ENCODE measurements at places on chromosomes 16 and 17.

DNA sequence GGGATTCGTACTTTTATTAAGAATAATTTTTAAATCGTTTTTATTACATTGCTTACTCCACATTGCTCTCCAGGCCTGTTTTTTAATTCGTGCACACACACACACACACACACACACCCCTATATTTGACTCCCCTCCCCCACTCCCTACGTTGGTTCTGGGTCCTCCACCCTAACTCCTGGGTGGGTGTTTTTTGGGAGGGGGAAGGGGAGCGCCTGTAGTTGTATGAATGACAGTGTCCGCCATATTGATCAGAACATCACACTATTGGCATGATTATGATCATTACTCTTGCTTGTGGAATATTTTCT lies 1.3 kb downstream of the GNAO1 start:
- DNase-seq: no peak

GRCh38 chr17:58508341-58509067 lies 5.9 kb downstream of the MTMR4 start:
- no peak for DNase-seq

DNA sequence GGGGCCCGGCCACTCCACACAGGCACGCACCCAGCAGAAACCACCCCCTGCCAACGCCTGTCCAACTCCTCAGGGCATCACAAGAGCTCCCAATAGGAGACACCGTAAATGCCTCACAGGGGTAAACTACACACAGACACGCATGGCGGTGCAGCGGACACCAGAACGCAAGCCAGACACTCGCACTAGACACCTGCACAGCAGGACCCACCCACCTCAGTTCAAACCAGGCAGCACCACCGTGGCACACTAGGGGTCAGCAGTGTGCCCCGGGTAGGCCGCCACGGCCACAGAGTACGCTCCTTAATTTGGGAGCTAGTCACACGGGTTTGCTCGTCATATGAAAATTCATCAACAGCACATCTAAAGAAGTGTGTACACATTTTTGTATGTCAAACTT lies 3.4 kb downstream of the SLC38A10 start:
- no peak for DNase-seq

DNA sequence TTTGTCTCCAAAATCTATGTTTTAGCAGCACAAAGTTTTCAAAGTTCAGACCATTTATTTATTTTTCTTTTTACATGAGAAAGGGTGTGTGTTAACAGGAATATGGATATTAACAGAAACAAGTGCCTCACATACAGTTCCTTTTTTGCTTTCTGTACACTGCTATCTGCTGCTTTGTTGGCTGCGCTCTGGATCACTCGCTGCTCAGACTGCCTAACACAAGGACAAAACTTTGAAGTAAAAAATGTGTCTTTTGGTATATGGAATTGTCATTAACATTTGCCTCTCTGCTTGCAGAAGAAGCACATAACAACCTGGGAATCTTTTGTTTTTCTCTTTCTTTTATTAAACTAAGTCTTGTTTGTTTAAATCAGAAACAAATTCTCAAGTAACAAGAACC lies 262.8 kb downstream of the ZFHX3 start:
- DNase-seq: no peak

DNA sequence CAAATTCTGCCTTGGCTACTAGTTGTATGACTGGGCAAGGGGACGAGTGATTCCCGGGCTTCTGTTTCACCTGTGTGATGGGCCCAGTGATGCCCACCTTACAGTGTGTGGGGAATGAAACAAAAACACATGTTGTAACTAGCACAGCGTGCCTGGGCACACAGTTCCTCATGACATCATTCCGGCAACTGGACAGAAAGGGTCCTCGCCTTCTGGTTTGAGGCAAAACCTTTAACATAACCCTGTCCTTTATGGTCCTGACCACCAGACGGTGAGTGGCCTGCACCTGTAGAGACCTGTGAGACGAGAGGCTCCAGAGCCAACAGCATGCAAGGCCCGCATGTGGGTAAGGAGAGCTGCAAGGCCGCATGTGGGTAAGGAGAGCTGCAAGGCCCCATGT lies 7.7 kb upstream of the SLC38A8 start:
- no peak for DNase-seq

- no peak for DNase-seq
Observed at GRCh38 chr16:57527027-57527426, 9.3 kb downstream of the CCDC102A start.

DNA sequence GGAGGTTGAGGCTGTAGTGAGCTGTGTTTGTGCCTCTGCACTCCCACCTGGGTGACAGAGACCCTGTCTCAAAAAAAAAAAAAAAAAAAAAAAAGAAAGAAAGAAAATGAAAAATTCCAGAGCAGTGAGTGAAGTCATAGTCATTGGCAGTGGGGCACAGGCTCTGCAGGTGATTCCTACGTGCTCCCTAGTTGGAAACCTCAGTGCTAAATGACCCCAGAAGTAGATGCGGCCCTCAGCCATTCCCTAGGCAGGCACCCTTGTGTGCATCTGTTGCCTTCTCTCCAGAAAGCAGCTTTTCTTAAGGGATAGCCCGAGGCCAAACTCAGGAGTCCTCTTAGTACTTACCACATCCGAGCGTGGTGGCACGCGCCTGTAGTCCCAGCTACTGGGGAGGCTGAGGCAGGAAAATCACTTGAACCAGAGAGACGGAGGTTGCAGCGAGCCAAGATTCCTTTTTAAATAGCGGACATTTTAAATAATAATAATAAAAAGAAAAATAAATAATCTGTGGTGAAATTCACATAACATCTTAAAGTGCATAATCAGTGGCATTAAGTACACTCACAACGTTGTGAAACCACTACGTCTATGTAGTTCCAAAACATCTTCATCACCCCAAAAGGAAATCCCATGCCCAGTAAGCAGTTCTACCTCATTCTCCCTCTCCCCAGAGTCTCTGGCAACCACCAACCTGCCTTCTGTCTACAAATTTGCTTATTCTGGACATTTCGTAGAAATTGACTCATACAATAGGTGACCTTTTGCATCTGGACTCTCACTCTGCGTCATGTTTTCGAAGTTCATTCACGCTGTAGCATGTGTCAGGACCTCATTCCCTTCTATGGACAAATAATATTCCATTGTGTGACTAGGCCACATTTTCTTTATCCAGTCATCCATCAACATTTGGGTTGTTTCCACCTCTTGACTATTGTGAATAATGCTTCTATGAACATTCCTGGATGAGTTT lies 12.5 kb upstream of the SPHK1 start:
- no peak for DNase-seq

DNA sequence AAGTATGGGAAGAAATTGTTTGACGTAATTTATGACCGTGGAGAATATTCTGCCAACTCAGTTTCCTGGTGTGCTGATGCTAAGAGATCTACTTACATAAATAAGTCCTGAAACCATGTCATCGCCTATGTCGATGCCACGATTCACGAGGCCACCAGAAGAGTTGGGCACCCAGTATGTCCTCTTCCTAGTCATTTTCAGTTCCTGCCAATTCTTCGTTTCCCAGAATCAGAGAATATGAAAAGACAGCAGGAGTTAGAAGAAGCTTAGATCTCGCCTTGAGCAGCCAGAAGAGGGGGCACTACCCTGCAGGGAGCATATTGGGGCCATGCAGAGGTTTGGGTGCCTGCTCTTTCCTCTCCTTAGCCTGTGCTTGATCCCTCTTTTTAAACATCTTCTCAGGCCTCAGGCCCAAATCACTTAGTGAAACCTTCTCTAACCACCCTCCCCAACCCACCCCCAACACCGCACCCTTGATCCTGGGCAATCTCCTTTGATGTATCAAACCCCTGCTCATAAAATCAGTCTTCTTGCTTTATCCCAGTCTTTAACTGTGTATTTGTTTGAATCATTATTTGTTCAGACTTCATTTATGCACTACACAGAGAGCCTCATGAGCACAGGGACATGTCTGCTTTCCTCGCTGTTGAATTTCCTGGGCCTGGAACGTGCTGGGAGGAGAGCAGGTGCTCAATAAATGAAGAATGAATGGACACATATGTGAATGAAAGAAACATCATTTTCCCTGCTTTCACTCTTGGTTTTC lies 12.2 kb upstream of the LONP2 start:
- no peak for DNase-seq

DNA sequence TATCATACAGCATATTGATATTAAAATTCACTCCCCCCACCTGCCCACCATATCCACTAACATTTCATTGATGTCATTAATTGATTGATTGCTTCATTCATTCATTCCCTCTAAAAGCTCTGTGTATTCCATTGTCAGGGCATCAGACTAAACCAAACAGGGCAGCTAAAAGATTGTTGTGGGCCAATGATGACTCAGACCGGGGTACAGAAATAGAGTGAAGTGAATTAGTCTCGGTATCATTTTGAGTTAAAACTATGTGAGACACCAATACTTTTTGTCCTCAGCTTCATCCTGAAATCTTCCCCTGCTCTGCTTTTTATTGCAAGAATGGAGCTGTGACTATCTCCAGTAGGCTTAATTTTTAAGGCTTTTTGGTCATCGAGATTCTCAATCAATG lies 868.3 kb downstream of the CDH11 start:
- no peak for DNase-seq

- peak; percentile 39 for DNase-seq
Observed at GRCh38 chr16:76681296-76681695, 404.1 kb downstream of the CNTNAP4 start.

DNA sequence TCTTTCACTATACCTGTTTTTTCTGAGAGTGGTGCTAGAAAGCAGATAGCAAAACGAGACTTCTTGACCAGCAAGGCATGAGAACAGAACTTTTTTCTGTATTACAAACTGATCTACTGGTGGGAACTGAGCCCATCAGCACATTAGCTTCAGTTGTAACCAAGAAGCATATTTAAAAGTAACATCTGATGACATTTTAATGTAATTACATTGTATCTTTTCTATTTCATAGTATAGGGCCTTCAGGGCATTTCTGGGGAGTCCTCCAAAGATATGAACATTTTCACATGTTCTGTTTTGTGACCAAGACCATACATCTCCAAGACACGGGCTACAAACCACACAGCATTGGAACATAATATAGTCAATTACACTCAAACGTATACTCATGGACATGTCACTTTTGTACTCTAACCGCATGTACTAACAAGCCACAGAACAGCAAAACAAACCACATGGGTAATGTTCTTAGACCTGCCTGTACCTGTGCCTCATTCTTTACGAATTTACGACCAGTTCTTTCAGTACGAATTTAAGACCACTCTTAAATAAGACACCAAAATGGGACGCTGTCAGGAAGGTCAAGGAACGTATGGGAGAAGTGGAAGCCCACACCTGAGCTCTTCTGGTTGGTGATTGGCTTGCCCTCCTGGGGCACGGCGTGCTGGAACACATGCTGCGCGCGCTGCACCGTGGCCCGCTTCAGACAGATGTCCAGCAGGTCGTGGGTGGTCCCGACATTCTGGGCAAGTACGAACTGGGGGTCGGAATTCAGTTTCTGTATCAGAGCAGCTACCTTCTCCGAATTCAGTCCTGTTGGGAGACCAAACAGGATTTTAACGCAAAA lies 825 bp downstream of the BLMH start:
- DNase-seq: no peak

GRCh38 chr17:27743281-27743885 lies 56.9 kb downstream of the NOS2 start:
- DNase-seq: no peak

- no peak for DNase-seq
Observed at GRCh38 chr17:80070375-80071115, 30.8 kb upstream of the GAA start.

DNA sequence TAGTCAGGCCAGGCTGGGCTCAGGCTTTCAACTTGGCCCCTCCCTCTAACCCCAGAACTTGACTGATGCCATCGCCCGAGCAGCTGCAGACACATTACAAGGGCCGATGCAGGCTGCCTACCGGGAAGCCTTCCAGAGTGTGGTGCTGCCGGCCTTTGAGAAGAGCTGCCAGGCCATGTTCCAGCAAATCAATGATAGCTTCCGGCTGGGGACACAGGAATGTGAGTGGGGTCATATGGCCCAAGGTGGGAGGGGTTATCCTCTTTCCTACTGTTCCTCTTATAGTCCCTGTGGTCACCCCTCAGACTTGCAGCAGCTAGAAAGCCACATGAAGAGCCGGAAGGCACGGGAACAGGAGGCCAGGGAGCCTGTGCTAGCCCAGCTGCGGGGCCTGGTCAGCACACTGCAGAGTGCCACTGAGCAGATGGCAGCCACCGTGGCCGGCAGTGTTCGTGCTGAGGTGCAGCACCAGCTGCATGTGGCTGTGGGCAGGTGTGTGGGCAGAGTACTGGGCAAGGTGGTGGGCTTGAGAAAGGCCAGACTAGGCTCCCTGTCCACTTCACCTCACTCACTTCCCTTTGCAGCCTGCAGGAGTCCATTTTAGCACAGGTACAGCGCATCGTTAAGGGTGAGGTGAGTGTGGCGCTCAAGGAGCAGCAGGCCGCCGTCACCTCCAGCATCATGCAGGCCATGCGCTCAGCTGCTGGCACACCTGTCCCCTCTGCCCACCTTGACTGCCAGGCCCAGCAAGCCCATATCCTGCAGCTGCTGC lies 2.1 kb upstream of the NRN1L start:
- DNase-seq: peak; percentile 17

GRCh38 chr17:74738051-74738996 lies 1.3 kb downstream of the RAB37 start:
- DNase-seq: no peak

DNA sequence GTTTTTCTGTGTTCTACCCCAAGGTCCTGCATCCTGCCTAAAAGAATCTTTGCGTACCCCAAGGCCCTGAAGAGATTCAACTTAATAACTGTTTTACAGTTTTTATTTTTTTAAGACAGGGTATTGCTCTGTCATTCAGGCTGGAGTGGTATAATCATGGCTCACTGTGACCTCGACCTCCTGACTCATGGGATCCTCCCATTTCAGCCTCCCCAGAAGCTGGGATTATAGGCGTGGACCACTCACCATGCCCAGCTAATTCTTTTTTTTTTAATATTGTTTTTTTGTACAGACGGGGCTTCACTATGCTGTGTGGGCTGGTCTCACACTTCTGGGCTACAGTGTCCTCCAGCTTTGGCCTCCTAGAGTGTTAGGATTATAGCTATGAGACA lies 9.3 kb upstream of the FAAP100 start:
- DNase-seq: no peak

DNA sequence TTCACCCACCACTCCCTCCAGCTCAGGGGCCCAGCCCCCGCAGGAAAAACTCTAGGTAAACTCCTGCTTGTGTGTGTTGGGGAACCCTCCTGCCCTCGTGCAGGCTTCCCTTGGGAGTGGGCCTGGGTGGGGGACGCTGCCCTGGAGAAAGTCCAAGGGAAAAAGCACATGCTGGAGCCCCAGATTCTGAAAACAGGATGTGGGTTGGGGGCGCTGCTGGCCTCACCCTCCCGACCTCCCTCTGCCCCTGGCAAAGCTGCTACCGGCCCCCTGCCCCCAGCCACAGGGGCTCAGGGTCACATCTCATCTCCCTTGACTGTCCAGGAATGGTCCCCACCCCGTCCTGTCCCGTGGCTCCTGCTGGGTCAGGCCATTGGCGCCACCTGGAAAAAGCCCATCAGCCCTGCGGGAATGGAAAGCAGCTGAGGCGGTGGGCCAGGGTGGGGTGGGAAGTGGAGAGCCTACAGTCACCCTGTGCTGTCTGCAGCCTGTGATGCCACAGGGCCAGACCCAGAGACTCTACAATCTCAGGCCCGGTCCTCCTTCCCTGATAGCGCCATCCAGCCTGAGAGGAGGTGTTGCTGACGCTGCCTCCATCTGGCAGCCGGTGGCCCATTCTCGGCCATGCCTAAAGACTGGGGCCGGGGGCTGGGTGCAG lies 2.5 kb upstream of the GJD3 start:
- DNase-seq: no peak

GRCh38 chr17:3963237-3964201 lies 718 bp downstream of the ATP2A3 start:
- no peak for DNase-seq

All from skin of body (tissue), 3 donors.